ENCODE measurements at places on chromosomes 2 and 18.
A peak's percentile ranks its signal among the peaks of the same experiment; 100 is the strongest.

- DNase-seq: no peak
Measured at GRCh38 chr2:134035605-134036370, 218.1 kb upstream of the MGAT5 start.

- no peak for DNase-seq
Measured at GRCh38 chr2:239878686-239879085, 146.5 kb downstream of the NDUFA10 start.

- no peak for DNase-seq
Measured at GRCh38 chr2:186835628-186836027, 13.3 kb downstream of the ZSWIM2 start.

- DNase-seq: no peak
Measured at GRCh38 chr2:145206496-145207281, 686.8 kb upstream of the ZEB2 start.

DNA sequence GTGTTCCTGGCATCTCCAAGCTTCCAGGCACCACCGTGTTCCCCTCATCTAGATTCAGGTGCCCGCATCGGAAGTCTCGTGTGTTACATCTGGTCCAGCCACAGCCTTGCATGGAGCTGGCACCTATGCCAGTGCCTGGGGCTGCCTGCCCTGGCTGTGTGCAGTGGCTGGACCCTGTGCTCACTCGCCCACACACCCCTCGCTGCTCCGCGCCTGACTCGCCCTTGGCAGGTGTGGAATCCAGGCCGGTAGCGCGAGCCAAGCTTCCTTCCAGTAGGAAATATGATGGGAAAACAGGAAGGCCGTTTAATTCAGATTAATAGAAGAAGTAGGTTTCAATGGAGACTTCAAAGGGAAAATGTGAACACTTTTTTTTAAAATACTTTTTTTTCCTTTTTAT lies 78.0 kb downstream of the PTPN4 start:
- DNase-seq: no peak

DNA sequence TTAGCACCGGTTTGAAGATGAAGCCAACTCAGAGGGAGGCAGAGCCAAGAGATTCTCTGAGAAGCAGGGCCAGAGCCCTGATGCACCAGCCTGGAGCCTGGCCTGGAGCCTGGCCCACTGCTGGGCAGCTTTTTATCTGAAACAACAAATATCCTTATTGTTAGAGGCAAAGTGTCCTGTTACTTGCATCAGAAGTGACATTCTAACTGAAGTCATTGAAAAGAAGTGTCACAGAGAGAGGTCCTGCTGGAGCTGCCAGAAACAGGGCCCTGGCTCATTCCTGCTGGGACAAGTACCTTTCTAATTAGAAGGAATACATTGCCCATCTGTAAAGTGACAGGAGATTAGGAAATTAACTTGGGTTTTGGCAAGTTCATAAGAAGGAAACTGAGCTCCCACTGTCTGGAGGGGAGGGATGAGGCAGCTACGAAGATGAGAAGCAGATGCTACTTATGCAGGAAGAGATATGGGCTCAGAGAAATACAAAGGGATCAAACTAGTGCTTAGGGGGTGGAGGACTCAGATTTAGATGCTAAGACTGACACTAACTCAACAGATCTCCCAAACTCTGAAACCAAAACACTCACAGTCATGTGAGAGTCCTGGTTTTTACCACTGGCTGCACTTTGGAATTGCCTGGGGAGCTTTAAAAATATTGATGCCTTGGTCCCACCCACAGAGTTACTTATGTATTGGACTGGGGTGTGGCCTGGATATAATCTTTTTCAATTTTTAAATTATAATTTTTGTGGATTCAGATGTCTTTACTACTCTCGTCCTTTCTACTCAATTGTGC lies 11.0 kb upstream of the HK2 start:
- DNase-seq: no peak

DNA sequence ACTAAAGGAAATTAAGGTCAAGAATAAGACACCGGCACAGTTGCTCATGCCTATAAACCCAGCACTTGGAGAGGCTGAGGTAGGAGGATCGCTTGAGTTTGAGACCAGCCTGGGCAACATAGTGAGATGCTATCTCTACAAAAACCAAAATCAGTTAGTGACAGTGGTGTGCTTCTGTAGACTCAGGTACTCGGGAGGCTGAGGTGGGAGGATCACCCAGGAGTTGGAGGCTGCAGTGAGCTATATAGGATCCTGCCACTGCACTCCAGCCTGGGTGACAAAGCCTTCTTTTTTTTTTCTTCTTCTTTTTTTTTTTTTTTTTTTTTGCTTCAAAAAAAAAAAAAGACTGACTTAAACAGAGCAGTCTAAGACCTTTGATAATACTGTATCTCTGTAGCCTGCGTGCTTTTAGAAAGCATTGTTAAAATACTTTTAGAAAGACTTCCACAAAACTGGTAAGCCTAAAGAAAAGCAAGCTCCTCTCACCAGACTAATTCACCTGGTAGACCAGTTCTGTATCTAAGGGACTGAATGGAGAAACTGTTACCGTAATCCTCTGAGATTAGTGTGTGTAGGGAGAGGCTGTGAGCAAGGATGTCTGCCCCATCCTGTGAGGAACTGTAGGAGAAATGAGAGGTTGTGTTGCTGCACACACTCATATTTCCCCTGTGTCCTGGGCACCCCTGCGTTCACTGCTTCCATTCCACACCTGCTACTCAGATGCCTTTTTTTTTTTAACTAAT lies 10.8 kb downstream of the RAB12 start:
- no peak for DNase-seq

DNA sequence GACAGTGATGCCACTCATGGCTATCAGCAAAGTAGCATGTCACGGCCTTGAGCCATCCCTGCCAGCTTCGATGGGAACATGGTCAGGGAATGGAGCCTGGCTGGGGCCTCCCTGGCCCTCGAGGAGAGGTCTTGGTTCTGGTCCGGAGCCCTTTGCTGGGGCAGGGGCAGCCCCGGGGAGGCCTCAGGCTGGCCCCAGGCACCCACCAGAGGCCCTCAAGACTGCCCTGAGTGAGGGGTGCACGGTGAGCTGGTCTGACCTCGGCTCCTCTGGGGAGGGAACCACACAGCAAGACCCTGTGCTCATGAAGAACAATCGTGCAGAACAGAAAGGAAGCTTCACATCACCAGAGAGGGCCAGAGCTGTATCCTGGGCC lies 75.2 kb upstream of the OTOS start:
- DNase-seq: no peak

- peak; percentile 72 for DNase-seq
Measured at GRCh38 chr2:240561325-240561971, 1.3 kb downstream of the DUSP28 start.

- no peak for DNase-seq
Measured at GRCh38 chr2:60371681-60372080, 181.8 kb downstream of the BCL11A start.

GRCh38 chr2:224448236-224448635 lies 46.3 kb upstream of the FAM124B start:
- DNase-seq: no peak

DNA sequence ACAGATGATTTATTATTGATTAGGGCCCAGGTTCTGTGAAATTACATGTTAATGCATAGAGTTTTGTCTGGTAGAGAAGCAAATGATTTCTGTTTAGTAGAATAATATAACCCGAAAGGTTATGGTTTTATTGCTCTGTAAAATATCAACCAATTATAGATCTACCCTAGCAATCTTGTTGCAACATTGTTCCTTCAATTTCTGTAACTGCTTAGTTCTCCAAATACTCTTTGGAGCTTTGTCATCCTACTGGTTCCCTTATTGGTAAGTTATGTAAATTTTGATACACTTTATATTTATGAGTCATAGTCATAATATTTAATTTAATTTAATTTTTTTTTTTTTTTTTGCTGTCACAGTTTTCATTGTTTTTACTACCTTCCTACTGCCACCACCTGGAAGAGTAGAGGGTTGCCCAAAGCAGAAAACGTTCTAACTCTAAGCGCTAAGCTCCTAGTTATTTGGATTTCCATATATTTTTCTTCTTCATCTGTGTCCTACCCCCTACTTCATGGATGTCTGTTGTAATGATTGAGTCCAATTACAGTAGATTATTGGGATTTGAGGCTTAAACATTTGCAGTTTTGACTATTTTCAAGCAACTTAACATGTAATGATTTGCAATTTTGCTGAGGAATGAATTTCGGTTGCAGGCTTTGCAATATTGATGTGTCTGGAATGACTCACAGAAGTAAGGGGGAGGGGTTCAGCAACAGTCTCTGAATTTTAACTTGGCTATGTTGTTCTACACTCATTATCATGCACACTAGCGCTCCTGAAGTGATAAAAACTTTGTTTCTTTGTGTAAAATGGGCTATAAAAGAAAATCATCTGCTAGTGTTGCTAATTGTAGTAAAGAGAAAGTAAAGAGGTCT lies 51.1 kb downstream of the NABP1 start:
- no peak for DNase-seq

DNA sequence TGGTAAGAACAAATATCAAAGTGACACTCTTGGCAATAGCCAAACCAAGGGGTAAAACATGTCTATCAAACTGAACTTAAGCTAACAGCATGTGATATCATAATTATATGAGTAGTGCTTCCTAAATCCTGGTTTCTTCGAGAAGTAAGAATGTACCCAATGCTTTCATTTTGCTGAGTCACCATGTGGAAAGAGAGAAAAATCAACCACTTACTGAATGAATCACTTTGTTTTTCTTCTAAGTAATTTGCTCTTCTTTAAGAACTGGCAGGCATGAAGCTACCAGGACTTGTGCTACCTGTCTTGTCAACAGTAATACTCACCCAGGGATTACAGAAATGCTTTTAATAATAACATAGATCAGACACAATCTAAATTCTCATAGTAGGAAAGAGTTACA lies 19.0 kb upstream of the DUSP19 start:
- DNase-seq: peak; percentile 39

DNA sequence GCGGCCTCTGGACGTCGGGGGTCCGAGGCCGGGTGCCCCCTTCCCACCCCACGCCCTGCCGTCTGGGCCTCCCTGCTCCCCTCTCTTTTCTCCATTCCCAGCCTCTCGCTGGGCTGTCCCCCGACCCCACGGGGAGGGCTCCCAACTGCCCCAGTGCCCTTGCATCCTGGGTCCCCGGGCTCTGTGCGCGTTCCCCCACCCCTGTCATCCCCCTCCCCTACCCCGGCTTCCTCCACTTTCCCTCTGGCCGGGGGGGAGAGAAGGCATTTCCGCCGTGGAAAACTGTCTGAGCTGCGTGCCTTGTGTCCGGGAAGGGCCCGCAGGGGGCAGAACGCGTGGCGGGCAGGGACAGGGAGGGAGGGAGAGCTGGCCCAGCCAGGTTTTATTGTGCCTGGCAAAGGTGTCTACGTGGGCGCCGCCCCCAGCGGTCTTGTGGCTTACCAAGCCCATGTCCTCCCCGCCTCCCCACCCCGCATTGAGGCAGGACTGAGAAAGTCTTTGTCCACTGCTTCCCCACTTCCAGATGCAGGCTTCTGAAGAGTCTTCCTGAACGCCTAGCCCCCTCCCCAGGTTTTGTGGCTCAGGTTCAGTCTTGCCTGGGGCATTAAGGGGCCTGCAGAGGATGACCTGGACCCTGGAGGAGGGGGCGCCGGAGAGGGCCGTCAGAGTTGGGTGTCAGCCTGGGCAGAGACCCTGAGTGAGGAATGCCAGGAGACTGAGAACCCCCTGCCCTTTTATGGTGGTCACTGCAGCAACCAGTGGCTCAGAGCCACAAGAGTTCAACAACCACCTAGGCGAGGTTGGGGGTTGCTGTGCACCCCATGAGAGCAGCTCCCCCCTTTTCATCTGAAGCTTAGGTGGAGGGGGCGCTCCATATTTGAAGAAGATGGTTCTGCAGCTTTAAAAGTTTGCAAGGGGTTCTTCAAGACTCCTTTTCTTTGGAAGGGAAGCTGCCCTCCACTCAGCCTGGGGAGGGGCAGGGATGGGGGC lies 1.3 kb downstream of the ITM2C start:
- no peak for DNase-seq

DNA sequence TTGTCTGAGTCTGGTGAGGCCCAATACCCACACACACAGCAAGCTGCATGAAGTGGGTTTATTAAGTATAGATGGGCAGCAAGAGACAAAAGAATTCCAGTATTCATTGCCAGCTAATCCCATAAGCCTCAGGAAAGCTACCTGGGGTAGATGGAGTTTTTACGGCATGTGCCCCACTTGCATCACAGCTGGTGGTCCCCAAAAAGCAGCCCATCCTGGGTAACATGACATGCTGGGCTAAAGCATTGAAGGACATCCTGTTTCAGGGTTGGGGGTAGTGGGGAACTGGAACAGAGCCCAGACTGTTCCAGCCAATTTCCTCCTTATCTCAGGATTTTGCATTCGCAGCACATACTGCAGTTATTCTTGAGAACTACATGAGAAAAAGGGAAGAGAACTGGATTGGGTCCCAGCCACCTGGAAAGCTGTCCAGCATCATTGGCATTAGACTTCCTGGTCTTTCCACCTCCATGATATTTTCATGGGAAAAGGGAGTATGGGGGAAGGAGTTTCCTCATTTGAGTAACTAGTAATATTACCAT lies 240.1 kb upstream of the MMADHC start:
- DNase-seq: no peak

- peak; percentile 39 for DNase-seq
Measured at GRCh38 chr2:235594041-235594440, 100.2 kb downstream of the AGAP1 start.

DNA sequence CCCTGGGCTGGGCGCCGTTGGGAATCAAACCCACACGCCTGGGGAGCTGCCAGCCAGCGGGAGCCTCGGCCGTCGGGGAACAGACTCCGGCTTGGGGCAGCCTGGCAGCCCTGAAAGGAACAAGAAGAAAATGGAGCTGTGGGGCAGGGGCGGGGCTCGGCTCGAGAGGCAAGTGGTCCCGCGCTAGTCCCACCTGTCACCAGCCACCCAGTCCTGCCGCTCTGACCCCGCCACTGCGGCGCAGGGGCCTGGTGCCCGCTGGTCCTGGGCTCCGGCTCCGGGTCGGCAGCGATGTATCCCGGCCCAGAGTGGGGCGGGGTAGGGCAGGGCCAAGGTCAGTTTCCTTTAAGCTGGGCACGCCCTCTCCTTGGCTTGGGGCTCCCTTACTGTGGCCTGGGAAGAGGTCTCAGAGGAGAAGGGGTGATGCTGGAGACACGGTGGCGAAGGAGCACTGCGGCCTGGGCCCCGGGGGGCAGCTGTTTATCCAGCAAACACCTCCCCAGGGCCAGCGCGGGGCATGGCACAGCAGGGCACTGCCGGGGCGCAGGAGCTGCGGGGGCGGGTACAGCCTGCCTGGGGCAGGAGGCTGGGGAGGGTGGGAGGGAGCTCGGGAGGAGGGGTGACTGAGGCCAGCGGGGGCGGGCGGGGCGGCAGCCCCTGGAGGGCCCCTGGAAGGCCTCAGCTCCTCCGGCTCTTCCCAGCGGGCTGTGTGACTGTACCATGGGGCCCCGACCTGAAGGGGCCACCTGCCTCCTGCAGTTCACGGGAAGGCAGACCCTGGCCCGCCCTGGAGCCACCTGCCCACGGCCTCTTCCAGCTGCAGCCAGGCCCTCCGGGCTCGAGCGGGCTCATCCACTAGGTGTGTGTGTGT lies 15.6 kb downstream of the ODC1 start:
- no peak for DNase-seq

- no peak for DNase-seq
Measured at GRCh38 chr2:191556463-191556862, 121.5 kb upstream of the NABP1 start.

GRCh38 chr18:73201940-73202339 lies 334.2 kb upstream of the NETO1 start:
- DNase-seq: no peak

GRCh38 chr2:134368009-134368817 lies 114.3 kb downstream of the MGAT5 start:
- no peak for DNase-seq

Measured in foreskin melanocyte (primary cell).